Panc1 (cell line): ENCODE measurements at places on chromosomes 11 and 22. TPM values are rescaled to one million over a fixed set of nuclear protein-coding genes. Genes with fewer than 3 reads are reported as not detected.

DNA sequence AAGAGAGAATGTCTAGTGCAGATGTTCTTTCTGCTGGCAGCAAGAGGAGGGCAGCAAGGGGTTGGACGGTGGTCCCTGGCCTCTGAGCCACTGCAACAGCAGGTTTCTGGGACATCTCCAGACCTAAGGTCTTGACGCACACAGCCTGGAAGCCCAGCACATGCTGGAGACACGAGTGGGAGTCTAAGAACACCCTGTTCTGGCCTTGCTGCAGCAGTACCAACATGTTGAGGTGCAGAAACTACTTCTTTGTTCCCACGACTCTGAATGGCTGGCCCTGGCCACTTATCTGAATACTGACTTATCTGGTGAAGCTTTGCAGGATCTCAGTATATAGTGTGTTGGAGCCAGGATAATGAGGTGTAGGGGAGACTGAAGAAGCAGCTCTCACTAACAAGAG, 6.8 kb downstream of the MICAL2 start:
- 0 out of 2 replicates have a peak, but pooled peaks cover 2% of the 10 kb centered on the region for H3K36me3 ChIP-seq
- H3K27me3 ChIP-seq, result no peaks in the 10 kb centered on the region
- H3K27ac ChIP-seq, result no peak overlapping the region; the same call in 1 of the 2 replicates
- H3K4me1 ChIP-seq, result peaks cover 45% of the 10 kb centered on the region

- DNase-seq, result peak; percentile 35
- H3K4me1 ChIP-seq, result no peaks in the 10 kb centered on the region
- peaks cover 9% of the 10 kb centered on the region for H3K27me3 ChIP-seq
- H3K27ac ChIP-seq, result no peak overlapping the region
- H3K36me3 ChIP-seq, result no peaks in the 10 kb centered on the region
Observed at GRCh38 chr11:117907276-117908108, 21.7 kb downstream of the TMPRSS13 start.

DNA sequence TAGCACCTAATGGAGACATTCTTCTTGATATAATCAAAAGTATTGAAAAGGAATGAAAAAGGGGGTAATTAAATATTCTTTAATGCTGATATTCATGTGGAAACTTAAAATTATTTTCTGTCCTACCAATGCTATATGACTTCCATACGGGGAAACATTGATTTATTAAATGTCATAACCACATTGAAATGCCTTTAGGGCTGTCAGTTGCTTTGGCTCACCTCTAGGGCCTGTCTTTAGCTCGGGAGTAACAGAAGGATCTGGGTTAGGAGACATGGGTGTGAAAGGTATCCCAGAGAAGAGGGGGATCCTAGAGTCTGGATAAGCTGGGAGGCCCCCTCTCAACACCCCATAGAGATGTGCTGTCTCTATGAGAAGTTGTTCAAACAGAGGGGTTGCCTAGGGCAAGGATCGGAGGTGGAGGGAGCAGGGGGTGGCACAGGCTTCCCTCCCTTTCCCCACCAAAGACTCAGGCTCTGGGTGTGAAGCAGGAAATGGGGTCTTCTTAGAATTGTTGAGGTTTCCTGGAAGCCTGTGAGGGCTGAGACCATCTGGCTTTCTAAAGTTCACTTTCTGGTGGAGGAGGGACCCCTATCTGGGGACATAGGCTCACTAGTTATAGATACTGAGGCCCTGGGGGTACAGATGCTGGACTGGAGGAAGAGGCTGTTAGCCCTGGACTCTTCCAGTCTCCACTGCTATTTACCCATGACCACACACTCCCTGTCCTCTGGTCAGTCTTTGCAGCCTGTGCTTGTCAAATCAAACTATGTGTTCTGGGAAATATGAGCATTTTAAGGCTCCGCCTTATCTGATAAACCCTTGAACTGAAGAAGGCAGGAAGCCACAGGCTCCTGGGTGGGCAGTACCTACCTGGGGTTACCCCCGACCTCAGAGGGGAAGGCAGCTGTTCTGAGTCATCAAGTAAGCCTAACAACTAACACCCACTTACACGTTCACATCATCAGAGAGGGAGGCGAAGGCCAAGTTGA, 55.8 kb upstream of the RRAS2 start:
- no peak overlapping the region for H3K27ac ChIP-seq
- H3K4me1 ChIP-seq, result no peaks in the 10 kb centered on the region
- DNase-seq, result no peak

TRIM34 gene
- 1.5 TPM for total RNA-seq

DNA sequence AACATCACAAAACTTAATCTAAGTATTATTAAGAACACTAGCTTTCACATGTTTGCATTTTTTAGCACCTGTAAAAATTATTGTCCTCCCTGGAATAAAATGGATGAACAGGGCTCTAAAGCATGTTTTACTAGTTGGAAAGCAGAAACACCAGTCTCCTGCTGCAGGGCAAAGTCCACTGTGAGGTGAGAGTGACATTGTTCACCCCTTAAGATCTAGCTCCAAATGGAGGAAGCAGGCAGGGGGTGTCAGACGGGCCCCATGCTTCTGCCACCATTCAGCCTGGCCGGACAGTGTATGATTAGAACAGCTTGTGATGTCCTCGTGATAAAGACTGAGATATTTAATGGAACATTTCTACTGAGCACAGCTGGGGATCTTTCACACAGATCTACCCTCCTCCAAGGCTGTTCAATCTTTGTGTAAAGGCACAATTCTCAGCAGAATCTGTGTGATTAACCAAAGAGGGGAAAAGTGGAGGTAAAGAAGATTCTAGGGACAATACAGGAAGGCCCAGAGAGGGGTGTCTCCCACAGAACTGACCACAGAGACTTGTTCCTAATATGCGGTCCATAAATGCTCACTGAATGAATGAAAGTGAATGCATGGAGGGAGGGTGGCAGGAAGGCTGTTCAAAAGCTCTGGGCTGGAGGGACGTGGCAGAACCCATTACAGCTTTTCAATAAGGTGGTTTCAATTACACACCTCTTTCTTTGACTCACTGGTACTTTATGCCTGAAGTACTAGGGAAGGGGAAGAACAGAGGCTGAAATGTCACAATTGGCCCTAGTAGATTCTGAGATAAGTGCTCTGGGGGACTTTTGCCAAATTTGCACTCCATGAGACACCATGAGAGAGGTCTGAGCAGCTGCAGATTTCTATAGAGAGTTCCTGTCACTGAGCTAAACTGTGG, 239.1 kb upstream of the ARHGAP20 start:
- H3K27me3 ChIP-seq, result no peaks in the 10 kb centered on the region
- no peaks in the 10 kb centered on the region for H3K36me3 ChIP-seq
- no peaks in the 10 kb centered on the region for H3K4me1 ChIP-seq
- H3K27ac ChIP-seq, result no peak overlapping the region

DNA sequence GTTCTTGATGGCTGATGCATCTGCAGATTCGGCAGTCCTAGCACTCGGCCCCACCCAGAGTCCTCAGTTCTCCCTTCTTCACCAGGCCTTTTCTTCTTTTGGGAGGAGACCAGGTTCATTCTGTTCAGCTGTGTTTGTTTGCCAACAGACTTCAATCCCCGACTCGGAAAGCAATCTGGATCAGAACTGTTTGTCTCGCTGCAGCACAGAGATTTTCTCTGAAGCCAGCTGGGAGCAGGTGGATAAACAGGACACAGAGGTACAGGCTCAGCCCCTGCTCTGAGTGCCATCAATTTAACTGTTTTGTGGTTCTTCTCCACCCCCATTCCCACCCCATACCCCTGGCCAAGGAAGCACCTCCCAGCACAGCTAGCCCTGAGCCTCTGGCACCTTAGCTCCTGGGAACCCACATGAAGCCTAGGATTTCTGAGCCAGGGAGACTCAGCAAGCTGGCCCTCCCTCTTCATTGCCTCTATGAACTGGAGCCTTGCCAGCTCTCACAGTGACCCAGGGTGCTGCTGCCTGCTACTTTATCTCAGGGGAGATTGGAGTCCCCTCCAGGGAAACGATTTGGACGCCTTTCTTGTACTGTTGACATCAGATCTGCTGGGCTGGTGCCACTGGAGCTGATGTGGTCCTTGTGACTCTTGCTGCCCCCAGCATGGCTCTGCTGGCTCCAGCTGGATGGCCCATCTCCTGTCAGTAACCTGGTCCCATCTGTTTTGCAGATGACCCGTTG, 58.2 kb upstream of the HORMAD2 start:
- no peak overlapping the region for H3K4me3 ChIP-seq
- no peaks in the 10 kb centered on the region for H3K27me3 ChIP-seq
- DNase-seq, result no peak
